ENCODE measurements at places on chromosomes 6 and 20.

DNA sequence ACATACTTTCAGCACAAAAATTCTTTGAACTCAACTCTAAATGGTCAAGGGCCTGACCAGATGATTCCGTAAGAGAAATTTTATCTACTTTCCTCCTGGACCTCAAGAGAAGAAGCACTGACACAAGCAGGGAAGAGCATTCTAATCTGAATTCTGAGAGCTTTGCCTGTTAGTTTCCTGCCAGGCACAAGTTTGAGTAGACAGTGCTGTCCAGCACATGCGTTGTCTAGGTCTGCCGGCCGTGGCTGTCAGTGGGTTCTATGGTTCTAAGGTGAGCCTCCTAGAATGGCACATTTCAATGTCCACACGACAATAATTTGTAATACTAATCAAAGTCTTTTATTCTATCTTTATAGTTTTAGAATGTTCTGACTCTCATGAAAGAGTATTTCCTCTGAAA lies 91.9 kb downstream of the RFPL4B start:
- DNase-seq: no peak

GRCh38 chr6:45423824-45424450 lies 46.2 kb upstream of the SUPT3H start:
- no peak for DNase-seq

- peak; percentile 54 for DNase-seq
These were observed 265.5 kb upstream of the EXOC2 start for GRCh38 chr6:958488-958887.

DNA sequence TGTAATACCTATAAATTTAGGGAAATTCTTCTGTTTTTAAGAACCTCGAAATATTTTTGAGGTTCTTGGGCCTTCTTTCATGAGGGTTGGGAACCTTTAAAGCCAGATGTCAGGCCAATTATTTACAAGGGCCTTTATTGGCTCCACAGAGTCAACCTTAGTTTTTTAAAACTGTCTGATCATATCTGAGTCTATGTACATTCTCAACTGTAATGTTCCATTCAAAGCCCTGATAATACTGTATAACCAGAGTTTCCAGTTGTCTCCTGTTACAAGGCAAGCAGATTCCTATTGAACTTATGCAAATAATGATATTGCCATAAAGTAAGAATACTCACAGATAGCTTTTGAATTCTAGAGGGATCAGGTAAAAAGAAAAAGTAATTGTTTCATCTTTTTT lies 545.5 kb downstream of the EPM2A start:
- DNase-seq: no peak

DNA sequence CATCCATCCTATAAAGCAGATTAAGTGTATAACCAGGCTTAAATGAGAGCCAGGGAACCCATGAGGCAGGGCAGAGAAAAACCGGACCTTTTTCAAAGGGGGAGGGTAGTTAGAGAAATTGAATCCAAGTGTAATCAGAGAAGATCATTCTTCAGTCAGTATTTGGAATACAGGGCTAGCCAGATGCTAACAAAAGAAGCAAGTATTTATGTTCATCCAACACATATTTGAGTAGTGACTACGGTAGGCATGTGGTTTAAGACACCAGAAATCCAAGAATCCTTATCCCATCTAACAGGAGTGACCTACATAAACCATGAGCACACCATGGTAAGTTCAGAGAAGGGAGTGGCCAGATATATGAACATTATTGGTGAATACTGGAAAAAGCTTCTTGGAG lies 46.8 kb upstream of the FAM83C start:
- peak; percentile 97 for DNase-seq
